Activated naive CD8-positive, alpha-beta T cell treated with anti-CD3 and anti-CD28 coated beads for 36 hours (primary cell): ENCODE measurements at places on chromosomes 6 and 20. TPM values are rescaled to one million over a fixed set of nuclear protein-coding genes. Genes with fewer than 3 reads are reported as not detected.

DNA sequence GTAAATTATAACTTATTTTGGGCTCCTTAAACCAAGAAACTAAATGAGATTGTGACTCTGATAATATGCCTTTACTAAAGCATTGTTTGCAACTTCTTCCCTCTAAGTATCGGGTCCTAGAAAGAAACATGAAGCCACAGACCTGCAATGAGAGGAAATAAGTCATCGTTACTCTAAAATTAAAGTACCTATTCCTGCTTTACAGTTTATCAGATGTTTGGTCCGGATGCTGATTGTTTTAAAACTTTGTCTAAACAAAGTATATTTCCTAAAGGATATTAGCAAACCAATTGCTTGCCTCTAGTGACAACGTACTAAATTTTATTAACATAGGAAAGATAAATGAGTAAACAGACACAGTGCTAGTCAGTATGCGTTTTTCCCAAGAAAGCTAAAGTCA is 216.8 kb downstream of the GJA1 start:
- H3K27me3 ChIP-seq, result no peaks in the 10 kb centered on the region
- H3K36me3 ChIP-seq, result no peaks in the 10 kb centered on the region
- no peak overlapping the region for H3K27ac ChIP-seq
- no peak for DNase-seq
- no peak overlapping the region for H3K4me3 ChIP-seq

DNA sequence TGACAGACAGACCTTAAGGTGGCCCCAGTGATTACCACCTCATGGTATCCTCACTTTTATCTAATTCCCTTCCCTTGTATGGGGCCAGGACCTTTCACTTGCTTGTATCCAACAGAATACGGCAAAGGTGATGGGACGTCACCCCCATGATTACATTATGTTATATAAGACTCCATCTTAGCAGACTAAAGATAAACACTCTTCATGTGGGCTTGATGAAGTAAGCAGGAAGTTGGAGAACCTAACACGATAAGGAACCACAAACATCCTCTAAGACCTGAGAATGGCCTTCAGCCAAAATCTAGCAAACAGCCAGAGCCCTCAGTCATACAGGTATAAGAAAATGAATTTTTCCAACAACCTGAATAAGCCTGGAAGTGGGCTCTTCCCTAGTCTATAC is 8.0 kb downstream of the SLC17A3 start:
- H3K4me3 ChIP-seq, result no peak overlapping the region
- peaks cover 17% of the 10 kb centered on the region for H3K4me1 ChIP-seq
- no peak overlapping the region for H3K27ac ChIP-seq
- no peaks in the 10 kb centered on the region for H3K27me3 ChIP-seq

- H3K4me1 ChIP-seq, result peaks cover 16% of the 10 kb centered on the region
- no peak overlapping the region for H3K4me3 ChIP-seq
- peaks cover 3% of the 10 kb centered on the region for H3K36me3 ChIP-seq
- DNase-seq, result no peak
- no peak overlapping the region for H3K27ac ChIP-seq
Observed at GRCh38 chr6:116568111-116568510, 3.2 kb upstream of the RWDD1 start.

- no peak overlapping the region for H3K4me3 ChIP-seq
- H3K36me3 ChIP-seq, result no peaks in the 10 kb centered on the region
- no peak for DNase-seq
- no peak overlapping the region for H3K27ac ChIP-seq
Observed at GRCh38 chr6:163806755-163807499, 392.4 kb downstream of the QKI start.

DNA sequence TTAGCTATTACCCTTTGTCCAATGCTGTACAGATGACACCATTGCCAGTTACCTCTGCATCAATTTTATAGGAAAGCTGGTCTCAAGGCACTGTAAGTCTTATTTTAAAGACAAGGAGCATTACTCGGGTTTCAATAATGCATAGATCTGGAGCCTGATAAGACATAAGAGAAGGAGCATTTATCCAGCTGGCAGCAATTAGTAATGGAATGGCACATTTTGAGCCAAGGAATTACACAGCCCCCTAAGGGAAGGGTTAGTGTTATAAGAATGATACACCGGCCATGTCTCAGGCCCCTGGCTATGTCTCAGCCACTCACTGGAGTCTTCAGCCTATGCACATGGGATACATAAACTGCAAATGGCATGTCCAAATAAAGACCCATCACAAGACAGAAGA is 23.1 kb upstream of the TMEM242 start:
- H3K27me3 ChIP-seq, result peaks cover 33% of the 10 kb centered on the region
- H3K27ac ChIP-seq, result no peak overlapping the region
- no peaks in the 10 kb centered on the region for H3K4me1 ChIP-seq
- no peak overlapping the region for H3K4me3 ChIP-seq
- H3K36me3 ChIP-seq, result no peaks in the 10 kb centered on the region

GRCh38 chr6:77463308-77463860 is at the start of gene HTR1B:
TSS of gene HTR1B (minus strand) at chr6:77463491. CDS start at chr6:77463403, 88 bp downstream.
- no peak for DNase-seq
- peak within 1 kb of the TSS; percentile 37 for H3K4me3 ChIP-seq
- H3K27me3 ChIP-seq, result peaks cover 81% of the 10 kb centered on the region
- H3K4me1 ChIP-seq, result peaks cover 20% of the 10 kb centered on the region
- H3K36me3 ChIP-seq, result no peaks in the 10 kb centered on the region

- H3K4me3 ChIP-seq, result no peak overlapping the region
- DNase-seq, result no peak
- H3K36me3 ChIP-seq, result no peaks in the 10 kb centered on the region
- H3K27me3 ChIP-seq, result no peaks in the 10 kb centered on the region
Observed at GRCh38 chr6:54493138-54493537, 184.9 kb downstream of the TINAG start.

GRCh38 chr6:151389618-151390275 is 1.6 kb downstream of the ZBTB2 start:
- peaks cover 28% of the 10 kb centered on the region for H3K36me3 ChIP-seq
- H3K4me1 ChIP-seq, result peaks cover 49% of the 10 kb centered on the region
- H3K4me3 ChIP-seq, result peak overlapping the region; percentile 85
- DNase-seq, result no peak
- peak overlapping the region; percentile 93 for H3K27ac ChIP-seq

- H3K4me3 ChIP-seq, result peak overlapping the region; percentile 19
- no peaks in the 10 kb centered on the region for H3K36me3 ChIP-seq
- peaks cover 63% of the 10 kb centered on the region for H3K27me3 ChIP-seq
- H3K4me1 ChIP-seq, result peaks cover 4% of the 10 kb centered on the region
- no peak overlapping the region for H3K27ac ChIP-seq
Observed at GRCh38 chr20:6122111-6122872, 538 bp downstream of the FERMT1 start.

DNA sequence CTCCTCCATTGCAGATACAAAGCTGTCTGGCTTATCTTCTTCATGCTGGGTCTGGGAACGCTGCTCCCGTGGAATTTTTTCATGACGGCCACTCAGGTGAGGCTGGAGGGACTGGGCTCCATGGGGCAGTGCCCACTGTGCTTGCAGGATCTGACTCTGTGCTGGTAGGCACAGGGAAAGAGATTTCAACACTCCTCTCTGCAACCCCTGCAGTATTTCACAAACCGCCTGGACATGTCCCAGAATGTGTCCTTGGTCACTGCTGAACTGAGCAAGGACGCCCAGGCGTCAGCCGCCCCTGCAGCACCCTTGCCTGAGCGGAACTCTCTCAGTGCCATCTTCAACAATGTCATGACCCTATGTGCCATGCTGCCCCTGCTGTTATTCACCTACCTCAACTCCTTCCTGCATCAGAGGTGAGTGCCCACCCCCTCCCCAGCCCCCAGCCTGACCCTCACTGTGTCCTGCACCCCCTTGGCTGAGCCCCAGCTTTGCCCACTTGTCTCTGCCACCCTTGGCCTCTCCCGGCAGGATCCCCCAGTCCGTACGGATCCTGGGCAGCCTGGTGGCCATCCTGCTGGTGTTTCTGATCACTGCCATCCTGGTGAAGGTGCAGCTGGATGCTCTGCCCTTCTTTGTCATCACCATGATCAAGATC is 6.1 kb downstream of the SLC29A1 start:
- peaks cover 53% of the 10 kb centered on the region for H3K36me3 ChIP-seq
- no peak overlapping the region for H3K27ac ChIP-seq
- H3K4me1 ChIP-seq, result peaks cover 21% of the 10 kb centered on the region

DNA sequence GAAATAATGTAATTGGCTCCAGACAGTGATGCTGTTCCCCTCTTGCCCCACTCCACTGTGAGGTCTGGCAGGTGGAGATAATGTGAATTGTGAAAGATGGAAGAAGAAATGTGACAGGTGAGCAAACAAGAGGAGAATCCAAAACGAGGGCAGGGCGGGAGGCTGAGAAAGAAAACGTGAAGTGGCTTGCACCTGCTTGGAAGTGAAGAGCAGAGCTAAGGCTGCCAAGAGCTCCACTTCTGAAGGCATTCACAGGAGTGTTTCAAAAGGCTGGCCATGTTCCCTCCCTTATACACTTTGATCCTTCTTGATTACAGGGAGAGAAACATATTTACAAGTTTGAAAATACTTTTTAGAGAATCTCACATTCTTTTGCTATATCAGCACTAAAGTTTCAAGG is 359.4 kb downstream of the EPHA7 start:
- no peak overlapping the region for H3K4me3 ChIP-seq

- H3K4me1 ChIP-seq, result peaks cover 9% of the 10 kb centered on the region
- no peaks in the 10 kb centered on the region for H3K27me3 ChIP-seq
- H3K27ac ChIP-seq, result no peak overlapping the region
- H3K36me3 ChIP-seq, result no peaks in the 10 kb centered on the region
Observed at GRCh38 chr6:54291738-54292137, 16.5 kb upstream of the TINAG start.

The IMPG1 gene
- not detected for total RNA-seq

The PRICKLE4 gene
- not detected for total RNA-seq

The KIFC1 gene
- total RNA-seq, result 76.9 TPM

The NOTCH4 gene
- 1.3 TPM for total RNA-seq

The RNF182 gene
- total RNA-seq, result not detected

The ARMH2 gene
- total RNA-seq, result not detected

The APOBEC2 gene
- total RNA-seq, result not detected

The NKX2-2 gene
- total RNA-seq, result not detected

The RIMS1 gene
- not detected for total RNA-seq
